ENCODE measurements at places on chromosomes 5 and 9. TPM values are rescaled to one million over a fixed set of nuclear protein-coding genes. Genes with fewer than 3 reads are reported as not detected.
A peak's percentile ranks its signal among the peaks of the same experiment; 100 is the strongest.

DNA sequence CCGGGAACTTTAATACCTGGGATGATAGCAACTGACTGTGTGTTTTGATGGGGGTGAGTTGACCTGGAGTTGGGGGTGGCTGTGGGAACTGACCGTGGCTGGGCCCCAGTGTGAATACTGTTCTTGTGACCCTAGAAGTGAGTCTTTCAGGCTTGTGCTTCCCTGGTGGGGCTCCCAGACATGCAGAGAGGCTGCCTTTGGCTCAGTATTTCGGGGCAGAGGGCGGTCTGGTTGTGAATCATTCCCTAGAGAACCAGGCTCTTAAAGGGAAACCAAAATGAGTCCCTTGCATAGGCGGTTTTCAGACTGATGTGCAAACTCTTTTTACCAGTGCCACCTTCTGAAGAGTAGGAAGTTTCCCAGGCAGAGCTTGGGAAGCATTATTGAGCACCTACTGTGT is 132.1 kb downstream of the MACROH2A1 start:
- no peak overlapping the region for H3K27ac ChIP-seq
- H3K4me1 ChIP-seq = peaks cover 46% of the 10 kb centered on the region
- H3K27me3 ChIP-seq = no peaks in the 10 kb centered on the region
- peaks cover 1% of the 10 kb centered on the region for H3K36me3 ChIP-seq
- no peak overlapping the region for H3K4me3 ChIP-seq

- no peaks in the 10 kb centered on the region for H3K36me3 ChIP-seq
- no peaks in the 10 kb centered on the region for H3K4me1 ChIP-seq
- no peak overlapping the region for H3K27ac ChIP-seq
Measured at GRCh38 chr5:138243794-138244193, 30.6 kb downstream of the GFRA3 start.

REEP5 gene
- total RNA-seq = 73.8 TPM

DNA sequence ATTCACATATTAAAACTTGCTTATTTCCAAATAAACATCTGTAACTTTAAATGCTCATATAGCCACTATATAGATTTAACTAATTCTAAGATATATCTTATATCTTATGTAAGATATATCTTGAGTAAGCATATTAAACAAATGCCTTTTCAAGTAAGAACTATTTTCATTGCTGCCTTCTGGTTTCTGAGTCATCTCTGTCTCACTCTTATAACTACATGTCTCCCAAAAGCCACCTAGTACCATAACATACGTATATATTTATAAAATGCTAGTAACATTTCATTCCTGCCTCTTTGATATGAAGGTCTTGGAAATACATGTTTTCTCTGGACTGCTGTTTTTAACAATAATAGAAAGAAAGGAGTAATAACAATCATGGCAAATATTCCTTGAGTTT is 429.5 kb downstream of the DTWD2 start:
- H3K36me3 ChIP-seq = no peaks in the 10 kb centered on the region
- no peaks in the 10 kb centered on the region for H3K27me3 ChIP-seq
- no peak overlapping the region for H3K27ac ChIP-seq
- DNase-seq = no peak
- H3K4me1 ChIP-seq = peaks cover 20% of the 10 kb centered on the region

SLC25A2 gene
- total RNA-seq = 0.81 TPM

- peak overlapping the region; percentile 65 for H3K4me3 ChIP-seq
- peak; percentile 96 for DNase-seq
- H3K27ac ChIP-seq = peak overlapping the region; percentile 97
- peaks cover 14% of the 10 kb centered on the region for H3K36me3 ChIP-seq
Measured at GRCh38 chr5:141524604-141525597, 36.0 kb downstream of the PCDHGC5 start.

All from osteocyte (in vitro differentiated cells).